ENCODE measurements at places on chromosomes 4 and X.

GRCh38 chr4:84937381-84937977 is 29.0 kb downstream of the WDFY3 start:
- DNase-seq: no peak

- DNase-seq: no peak
These were observed 5.4 kb upstream of the USP46 start for GRCh38 chr4:52664479-52664878.

- DNase-seq: no peak
These were observed 21.7 kb upstream of the CLNK start for GRCh38 chr4:10706236-10706635.

- no peak for DNase-seq
These were observed 322.5 kb downstream of the HS3ST1 start for GRCh38 chr4:11106190-11106589.

GRCh38 chr4:3829956-3830773 is 64.0 kb downstream of the ADRA2C start:
- no peak for DNase-seq

DNA sequence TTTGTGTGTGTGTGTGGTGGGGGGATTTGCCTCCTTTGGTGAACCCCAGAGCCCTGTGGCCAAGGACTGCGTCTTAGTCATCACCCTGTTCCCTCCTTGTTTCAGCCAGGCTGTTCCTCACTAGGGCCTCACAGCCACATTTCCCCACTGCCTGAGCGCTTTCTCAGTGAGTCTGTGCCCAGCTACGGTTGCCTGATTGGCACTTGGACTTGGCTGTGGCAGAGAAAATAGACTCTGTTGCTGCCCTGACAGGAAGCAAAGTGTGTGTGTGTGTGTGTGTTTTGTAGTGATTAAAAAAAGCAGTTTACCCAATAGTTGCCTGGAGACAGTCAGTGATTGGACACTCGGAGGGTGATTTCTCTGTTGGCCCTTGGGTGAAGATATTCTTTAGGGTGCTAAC is 113.0 kb downstream of the UCHL1 start:
- no peak for DNase-seq

DNA sequence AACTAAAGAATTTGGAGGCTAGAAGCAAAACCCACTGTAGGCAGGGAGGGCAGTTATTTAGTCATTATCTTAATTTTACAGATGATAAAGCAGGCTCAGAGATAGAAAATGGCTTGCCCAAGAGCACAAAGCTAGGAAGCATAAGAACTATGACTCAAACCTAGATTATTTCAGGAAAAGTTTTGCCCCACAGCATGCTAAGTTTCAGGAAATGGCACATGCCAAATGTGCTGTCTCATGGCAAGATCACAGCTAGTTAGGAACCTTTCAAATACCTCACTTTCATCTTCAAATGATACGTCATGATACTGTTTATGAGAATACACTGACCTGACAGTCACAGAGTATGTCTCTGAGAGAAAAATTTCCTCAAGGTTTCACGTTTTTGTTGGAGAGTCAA is 78.5 kb upstream of the SPANXC start:
- no peak for DNase-seq

- no peak for DNase-seq
These were observed 69.8 kb upstream of the BMP2K start for GRCh38 chr4:78706302-78706701.

DNA sequence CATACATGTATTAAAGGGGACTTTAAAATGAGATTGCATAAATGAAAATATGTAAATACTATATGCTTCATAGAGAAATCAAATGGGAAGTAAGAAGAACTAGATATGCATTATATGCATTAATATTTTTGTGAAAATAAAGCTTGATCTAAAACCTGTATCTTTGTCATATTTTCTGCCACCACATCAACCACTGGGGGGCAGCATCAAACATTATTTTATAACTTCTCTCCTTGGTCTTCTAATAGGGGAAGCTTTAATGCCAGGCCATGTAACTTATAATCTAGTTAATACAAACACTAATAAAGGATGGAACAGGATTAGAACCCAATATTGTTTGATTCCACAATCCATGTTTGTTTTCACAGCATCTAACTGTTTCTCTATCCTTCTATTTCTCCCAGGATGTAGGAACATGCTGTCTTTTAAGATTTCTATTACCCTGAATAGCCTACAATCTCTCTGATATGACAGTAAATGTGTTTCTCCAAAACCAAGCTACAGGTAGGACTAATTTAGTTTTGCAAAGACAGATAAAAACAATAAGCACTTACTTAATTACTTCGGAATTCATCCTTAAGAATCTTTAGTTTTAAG is 10.0 kb downstream of the QRFPR start:
- DNase-seq: peak; percentile 39

- DNase-seq: no peak
These were observed 8.4 kb downstream of the ZNF280C start for GRCh38 chrX:130260316-130260715.

- peak; percentile 67 for DNase-seq
These were observed 306.3 kb downstream of the ANK2 start for GRCh38 chr4:113355550-113356371.

DNA sequence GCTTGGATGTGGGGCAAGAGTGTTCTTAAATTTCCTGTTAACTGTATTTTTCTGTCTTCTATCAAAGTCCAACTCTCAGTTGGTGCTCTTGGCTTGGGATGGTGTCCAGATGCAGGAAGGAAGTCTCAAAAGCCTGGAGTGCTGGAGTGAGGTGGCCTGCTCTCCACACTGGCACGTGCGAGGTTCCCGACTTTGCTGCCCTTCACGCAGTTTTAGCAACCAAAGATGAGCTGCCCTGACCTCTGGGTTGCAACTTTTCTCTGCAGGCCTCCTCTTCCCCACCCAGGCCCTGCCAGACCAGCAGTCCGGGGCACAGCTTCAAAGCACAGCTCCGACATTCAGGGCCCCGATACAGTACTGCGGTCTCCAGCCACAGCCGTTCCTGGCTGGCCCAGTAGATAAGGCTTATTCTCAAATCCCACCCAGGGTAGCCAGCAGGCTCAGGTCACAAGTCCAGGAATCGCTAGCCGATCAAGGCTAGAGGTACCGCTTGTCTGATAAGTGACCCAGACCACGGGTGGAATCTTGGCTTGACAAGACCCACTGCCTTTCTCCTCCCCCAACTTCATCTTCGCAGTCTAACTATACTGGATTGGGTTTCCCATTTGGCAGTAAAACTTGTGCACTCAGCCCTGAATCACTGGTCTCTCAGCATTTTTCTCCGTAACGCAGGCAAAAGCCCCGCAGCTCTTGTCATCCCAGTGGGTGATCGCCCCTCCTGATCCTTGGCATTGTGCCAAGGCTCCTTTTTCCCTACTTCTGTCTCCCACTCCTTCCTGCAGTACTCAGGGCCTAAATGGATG is 21.8 kb upstream of the JADE1 start:
- DNase-seq: no peak

DNA sequence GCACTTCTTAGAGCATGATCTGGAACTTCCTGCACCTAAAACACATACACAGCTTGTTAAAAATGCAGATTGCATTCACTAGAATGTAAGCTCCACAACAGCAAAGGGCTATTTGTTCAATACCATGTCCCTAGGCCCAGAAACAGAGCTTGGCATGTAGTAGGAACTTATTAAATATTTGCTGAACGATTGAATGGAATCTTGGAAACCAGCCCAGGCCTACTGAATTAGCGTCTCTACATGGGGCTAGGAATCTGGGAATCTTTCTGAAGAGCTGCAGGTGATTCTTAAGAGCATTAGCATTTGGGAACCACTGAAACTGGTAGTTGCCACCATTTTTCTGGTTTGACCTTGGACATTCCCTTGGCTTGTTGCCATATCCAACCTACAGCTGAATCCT is 234.1 kb downstream of the STIM2 start:
- DNase-seq: no peak

- no peak for DNase-seq
These were observed 30.7 kb upstream of the JAKMIP1 start for GRCh38 chr4:6230827-6231662.

DNA sequence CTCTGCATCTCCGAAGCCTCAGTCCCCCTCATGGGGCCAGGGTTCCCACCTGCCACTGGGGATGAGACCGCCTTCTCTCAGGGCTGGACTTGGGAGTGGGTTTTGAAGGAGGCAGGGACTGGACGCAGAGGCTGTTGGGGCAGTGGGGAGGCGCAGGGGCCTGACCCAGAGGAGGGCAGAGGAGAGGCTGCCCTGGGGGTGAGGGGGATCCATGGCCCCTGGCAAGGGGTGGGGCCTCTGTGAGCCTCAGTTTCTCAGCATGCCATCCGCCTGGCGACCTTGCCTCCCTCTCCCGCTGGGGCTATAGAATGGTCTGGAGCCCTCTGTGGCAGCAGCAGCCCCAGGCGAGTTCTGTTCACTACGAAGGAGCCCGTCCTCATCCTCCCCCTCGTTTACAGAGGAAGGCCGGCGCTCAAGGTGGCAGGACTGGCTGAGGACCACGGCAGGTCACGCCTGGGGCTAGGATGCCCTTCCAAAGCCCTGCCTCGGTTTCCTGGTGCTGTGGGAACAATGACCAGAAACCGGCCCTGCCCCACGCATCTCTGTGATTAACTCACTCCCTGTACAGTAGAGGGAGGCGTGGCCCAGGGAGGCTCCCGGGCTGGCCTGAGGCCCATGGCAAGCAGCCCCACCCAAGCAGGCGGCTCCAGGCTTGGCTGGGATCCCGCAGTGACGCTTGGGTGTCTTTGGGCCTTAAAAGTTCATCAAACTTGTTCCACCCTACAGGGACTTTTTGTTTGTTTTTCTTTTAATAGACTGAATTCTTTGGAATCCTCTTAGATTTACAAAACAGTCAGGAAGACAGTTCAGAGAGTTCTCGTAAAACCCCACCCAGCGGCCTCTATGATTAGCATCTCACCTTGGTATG is 16.0 kb upstream of the SH3TC1 start:
- no peak for DNase-seq

GRCh38 chr4:174278467-174278866 is 5.0 kb downstream of the FBXO8 start:
- no peak for DNase-seq

GRCh38 chr4:85744950-85745349 is 270.0 kb downstream of the ARHGAP24 start:
- DNase-seq: no peak

GRCh38 chrX:135982860-135983259 is 2.4 kb upstream of the SLC9A6 start:
- DNase-seq: no peak

DNA sequence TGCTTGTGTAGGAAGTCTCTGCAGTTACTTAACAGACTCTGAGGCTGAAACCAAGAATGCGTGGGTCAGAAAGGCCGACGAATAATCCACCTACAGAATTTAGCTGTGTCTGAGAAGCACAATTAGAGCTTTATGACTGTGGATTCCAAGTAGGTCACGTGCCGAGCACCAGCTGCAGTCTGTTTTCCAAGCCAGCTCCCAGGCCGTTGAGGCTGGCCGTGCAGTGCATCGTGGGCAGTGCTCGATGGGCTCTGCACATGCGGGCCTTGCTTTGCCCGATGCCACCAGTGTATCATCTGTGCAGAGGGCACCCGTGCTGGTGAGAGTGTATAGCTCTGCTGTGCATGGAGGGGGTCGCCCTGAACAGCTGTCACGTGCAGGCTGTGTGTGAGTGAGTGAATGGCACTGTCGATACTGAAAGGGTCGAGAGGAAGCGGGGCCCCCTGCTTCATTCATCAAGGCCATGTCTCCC is 67.5 kb upstream of the CLDN34 start:
- no peak for DNase-seq

DNA sequence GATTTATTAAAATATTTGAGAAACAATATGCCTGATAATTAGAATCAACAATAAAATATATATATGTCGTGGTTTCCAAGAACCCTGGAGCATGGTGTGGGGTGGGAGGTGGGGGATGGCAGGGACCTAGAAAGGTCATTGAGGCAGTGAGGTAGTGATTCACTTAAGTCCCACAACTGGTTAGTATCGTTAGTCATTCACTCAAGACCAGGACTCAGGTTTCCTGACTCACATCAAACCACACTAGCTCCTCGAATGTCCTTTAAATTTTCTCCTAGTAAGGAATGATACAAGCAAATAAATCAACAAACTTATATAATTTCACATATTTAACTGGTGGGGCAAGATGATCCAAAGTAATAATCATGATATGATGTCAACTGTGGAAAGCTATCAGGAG is 158.8 kb upstream of the AADAT start:
- no peak for DNase-seq

GRCh38 chrX:109635146-109635545 is 10.2 kb upstream of the KCNE5 start:
- DNase-seq: no peak

- DNase-seq: no peak
These were observed 534.2 kb downstream of the RAB28 start for GRCh38 chr4:12949719-12950490.

GRCh38 chr4:142687547-142688275 is 158.4 kb downstream of the INPP4B start:
- no peak for DNase-seq

- DNase-seq: no peak
These were observed 101.2 kb downstream of the BCOR start for GRCh38 chrX:39996536-39996935.

DNA sequence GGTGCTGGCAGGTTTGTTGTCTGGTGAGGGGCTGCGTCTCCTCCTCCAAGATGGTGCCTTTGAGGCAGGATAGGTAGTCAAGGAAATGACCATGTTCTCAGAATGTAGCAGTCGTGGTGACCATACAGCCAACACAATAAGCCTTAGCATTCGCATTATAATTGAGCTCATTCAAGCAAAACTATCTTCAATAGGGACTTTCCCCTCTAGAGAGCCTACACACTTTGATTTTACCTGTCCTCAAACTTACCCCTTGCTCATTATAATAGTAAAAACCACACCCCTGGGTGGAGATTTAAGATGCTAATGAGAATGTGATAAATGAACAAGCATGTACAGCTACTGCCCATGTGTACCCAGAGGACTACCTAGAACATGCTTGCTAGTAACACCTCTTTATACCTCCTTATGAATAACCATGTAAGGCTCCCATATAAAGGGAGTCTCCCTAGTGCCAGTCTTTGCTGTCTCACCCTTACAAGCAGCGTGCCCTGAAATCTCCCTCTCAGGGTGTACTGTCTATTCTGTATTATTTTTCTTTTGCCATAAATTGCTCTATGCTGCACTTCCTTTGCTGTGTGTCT is 48.2 kb downstream of the FGFBP1 start:
- DNase-seq: no peak

Data from CD4-positive, alpha-beta T cell treated with Interleukin-17A for 4 hours (primary cell).